ENCODE measurements at places on chromosomes 11 and 22.

GRCh38 chr11:36376009-36376887, 80.2 kb downstream of the PRR5L start:
- no peak for DNase-seq

DNA sequence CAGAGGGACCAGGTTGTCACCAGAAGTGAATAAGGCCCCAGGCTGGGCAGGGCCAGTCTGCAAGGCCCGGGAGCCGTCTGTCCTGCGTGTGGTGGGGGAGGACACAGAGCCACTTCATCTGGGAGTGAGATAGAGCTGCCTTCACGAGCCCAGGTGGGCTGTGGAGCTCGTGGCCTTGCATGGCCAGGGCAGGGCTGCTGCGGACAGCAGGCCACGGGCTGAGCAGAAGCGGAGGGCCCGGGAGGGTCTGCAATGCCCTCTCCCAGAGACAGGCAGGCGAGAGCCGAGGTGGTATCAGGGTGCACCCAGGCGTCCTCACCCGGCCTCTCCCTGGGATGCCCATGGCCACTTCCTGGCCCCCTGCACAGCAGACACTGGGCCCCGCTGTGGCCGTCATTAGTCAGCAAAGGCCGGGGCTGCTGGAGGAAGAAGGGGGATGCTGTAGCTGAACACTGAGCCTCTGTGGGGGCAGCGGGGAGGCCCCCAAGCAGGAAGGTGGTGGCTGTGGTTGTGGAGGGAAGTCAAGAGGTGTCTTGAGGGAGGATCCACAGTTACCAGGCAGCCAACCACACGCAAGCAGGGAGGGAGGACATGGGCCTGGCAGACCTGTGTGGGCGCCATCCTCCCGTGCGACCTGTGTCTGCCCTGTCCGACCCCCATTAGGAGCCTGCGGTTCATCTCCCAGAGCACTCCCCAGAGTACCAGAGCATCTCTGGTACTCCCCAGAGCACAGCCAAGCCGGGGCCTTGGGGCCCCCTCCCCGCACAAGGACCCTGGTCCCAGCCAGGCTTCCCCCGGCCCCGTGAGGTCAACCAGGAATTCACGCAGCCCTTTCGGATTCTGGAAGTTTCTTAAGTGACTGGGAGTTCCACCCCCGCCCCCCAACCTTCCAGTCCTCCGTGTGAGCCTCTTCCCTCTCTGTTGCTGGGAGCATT, 1109.5 kb downstream of the BRD1 start:
- DNase-seq, result no peak

- peak; percentile 35 for DNase-seq
These were observed 49.5 kb downstream of the IGF2 start for GRCh38 chr11:2089536-2090165.

GRCh38 chr22:16609548-16610261, 17.1 kb upstream of the CCT8L2 start:
- no peak for DNase-seq

DNA sequence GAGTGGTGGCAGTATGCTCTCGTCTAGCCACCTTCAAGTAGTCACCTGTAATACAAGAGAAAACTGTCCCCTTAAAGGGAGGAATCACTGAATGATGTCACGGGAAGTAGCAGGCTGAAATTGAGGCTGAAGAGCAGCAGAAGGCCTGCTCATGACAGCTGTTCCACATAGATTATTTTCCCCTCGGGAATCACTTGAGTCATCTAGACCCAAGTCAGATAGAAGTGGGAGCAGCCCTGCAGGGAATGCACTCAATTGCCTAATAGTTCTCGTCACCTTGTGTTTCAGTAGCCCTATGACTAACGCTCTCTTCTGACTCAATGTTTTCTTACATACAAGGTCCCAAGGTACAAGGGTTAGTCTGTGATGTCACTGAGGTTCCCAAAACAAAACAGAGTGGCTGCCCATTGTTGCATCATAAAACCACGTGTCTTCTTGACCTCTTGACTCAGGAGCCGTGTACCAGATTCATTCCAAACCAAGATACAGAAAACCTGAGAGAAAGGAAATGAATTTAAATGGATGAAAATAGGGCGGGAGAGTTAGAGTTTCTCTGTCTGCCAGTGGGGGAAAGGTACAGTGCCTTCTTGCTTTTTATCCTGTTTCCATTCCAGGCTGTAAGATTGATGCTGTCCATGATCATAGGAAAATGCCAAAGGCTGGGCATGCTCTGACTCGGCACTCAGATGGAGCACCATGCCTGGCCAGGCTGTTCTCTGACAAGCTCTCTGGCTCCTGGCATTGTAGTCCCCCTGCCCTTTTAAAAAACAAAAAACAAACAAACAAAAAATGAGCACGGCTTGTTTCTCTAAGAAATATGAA, 21.6 kb upstream of the C11orf96 start:
- DNase-seq, result no peak

- no peak for DNase-seq
These were observed 7.5 kb upstream of the LIN7C start for GRCh38 chr11:27514076-27514475.

DNA sequence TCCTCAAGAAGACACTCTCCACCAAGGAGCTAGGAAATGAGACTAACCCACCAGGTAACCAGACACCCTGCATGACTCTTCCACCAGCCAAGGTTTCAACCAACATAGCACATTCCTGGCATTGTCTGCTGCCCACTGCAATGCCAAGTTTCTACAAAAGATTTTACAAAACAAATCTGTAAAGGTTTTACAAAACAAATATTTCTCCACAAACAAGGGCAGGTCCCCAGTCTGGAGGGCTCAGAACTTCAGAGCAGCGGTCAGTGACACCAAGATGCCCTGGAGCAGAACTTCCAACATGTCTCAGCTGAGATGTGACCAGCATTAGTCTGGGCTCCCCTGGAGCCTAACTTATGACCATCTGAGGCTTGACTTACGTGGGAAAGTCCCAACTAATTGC, 14.0 kb downstream of the GALNT18 start:
- DNase-seq, result no peak

DNA sequence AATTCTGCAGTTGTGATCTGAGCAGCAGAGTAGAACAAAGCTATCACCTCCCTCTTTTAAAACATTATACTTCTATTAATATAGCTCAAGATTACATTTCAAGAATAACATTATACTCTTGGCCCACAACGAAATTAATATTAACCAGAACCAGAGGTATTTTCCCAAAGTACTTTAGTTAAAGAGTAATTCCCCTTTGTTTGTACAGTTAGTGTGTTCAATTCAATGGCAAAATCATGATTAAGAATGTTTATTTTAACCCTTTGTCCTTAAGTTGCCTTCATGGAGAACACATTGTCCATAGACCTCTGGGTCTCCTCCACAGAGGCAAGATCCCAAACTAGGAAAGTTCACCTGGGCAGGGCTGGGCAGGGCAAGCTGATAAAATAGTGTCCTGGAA, 88.0 kb upstream of the CSNK2A3 start:
- no peak for DNase-seq

DNA sequence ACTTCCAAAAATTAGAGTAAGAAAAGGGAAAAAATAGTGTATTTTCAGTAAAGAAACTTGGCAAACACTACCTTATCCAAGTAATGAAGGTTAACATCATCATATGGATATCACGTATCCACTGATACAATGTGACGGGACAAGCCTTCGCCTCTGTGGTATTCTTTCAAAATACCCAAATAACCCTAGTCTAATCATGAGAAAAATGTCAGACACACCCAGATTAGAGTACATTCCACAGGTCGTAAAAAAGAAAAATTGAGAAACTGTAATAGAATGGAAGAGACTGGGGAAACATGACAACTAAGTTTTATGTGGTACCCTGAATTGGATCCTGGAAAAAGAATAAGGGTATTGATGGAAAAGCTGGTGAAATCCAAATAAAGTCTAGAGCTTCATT, 48.9 kb downstream of the NARS2 start:
- no peak for DNase-seq

DNA sequence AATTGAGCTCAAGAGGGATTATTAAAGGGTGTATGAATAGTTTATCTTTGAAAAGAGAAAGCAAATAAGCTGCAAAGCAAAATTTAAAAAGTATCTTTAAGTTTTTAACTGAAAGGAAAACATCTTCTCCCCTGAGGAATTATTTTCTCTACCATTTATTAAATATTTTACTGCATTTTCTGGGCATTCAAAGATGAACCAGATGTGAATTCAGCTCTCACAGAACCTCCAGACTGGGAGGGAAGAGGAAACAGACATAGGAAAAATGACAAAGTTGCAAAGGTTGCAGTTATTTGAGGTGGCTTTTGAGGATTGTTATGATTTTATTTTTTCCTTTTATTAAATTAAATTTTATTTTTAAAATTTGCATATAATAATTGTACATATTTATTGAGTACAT, 122.7 kb upstream of the SESN3 start:
- DNase-seq, result no peak

- no peak for DNase-seq
These were observed 10.0 kb downstream of the IGSF9B start for GRCh38 chr11:133946541-133947318.

DNA sequence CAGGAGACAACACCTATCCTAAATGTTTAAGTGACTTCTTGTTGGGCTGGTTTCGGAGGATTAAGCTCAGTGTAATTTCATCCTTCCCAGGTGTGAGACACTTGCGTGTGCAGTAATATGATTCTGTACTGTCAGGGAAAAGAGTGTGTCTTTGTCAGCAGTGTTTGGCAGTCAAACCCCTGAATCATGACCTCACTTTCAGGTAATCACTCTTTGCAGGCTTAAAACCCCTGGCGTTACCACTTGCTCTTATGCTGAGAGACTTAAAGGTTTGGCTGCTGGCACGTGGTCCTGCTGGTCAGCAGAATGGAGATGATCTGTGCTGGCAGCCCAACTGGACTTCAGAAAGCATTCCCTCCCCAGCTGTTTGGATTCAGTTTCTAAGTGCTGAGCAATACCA, 56.1 kb downstream of the APIP start:
- no peak for DNase-seq

- no peak for DNase-seq
These were observed 9.7 kb upstream of the THY1 start for GRCh38 chr11:119432484-119433357.

DNA sequence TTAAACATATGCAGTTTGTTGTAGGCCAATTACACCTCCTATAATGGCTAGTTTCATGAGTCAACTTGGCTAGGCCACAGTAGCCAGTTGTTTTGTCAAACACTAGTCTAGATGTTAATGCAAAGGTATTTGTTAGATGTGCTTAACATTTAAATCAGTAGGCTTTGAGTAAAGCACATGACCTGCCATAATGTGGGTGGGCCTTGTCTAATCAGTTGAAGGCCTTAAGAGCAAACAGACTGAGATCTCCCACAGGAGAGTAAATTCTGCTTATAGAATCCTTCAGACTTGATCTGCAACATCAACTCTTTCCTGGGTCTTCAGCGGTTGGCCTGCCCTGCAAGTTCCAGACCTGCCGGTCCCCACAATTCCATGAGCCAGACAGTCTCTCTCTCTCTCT, 1345.9 kb downstream of the BRD1 start:
- no peak for DNase-seq

DNA sequence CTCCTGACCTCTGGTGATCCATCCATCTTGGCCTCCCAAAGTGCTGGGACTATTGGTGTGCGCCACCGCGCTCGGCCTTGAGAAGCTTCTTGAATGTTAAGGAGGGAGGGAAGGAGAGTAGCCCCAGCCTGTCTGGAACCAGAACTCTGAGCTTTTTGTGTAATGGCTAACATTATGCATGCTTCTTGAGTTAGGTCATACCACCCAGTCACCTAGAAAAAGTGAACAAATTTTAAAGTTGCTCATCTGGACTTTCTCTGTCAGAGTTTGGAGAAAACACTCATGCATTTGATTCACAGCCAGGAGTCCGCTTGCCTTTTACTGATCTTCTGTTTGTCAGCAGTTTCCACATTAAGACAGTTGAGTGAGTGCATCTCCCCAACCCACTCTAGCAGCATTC, 82.1 kb downstream of the PPP6R3 start:
- DNase-seq, result no peak

GRCh38 chr11:2325719-2326118, 23.9 kb downstream of the TSPAN32 start:
- DNase-seq, result no peak

DNA sequence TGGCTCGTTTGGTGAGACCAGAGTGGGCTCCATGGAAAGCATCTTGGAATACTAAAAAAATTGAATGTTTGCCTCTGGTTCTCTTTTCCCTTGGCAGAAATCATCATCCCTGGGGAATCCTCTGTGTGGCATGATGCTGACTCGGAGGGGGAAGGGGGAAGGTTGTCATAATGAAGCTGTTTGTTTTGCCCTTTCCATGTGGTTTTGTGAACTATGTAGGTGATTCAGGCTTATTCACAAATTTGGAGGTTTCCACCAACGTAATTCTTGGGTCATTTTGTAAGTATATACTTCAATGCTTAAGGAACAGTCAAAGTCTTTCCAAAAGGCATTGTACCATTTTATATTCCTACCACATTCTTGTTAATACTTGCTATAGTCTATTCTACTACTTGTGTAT, 754.0 kb upstream of the FAT3 start:
- no peak for DNase-seq

- no peak for DNase-seq
These were observed 34.2 kb downstream of the DNHD1 start for GRCh38 chr11:6531267-6531752.

- DNase-seq, result no peak
These were observed 277.5 kb downstream of the CTTN start for GRCh38 chr11:70675697-70676374.

GRCh38 chr11:8598506-8598905, 4.5 kb upstream of the STK33 start:
- DNase-seq, result no peak

DNA sequence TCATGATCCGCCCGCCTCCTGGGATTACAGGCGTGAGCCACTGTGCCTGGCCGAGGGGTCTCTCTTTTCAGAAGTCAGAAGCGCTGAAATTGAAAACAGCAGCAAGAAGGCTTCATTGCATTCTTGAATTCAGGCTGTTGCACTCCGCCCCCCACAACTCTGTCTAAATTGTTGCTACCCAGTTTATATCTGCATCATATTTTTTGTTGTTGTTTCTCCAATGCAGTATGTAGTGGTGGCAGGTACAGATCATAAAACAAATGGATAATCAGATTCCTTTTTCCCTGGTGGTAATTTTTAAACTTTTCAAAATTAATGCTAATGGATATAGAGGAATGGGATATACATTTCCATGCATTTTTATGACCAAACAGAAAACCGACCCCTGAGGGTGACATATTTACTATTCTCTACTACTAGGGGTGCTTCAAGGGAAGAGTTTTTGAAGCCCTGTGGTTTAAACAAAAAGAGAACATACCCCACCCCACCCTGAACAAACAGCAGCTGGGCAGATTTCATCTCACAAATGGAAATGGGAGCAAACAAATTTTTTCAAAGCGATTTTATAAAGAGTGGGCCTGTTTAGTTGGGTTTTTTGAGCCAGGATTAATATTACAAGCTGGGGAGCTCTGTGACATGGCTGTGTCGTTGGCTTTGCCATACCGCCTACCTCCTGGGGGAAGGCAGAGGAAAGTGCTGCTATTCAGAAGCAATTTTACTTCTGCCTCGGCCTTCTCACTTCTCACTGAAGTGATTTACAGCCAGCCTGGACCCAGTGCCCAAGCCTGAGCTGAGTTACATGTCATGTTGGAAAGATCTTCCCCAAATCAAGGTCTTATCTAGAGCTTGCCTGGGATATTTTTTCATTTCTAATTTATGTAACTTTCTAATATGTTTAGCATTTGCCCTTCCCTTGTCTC, 16.0 kb upstream of the TMA7B start:
- no peak for DNase-seq
